GOT3 (cell line): ENCODE measurements at places on chromosomes 12 and 14.

- DNase-seq, result no peak
Observed at GRCh38 chr14:44162197-44162596, 344.9 kb downstream of the FSCB start.

DNA sequence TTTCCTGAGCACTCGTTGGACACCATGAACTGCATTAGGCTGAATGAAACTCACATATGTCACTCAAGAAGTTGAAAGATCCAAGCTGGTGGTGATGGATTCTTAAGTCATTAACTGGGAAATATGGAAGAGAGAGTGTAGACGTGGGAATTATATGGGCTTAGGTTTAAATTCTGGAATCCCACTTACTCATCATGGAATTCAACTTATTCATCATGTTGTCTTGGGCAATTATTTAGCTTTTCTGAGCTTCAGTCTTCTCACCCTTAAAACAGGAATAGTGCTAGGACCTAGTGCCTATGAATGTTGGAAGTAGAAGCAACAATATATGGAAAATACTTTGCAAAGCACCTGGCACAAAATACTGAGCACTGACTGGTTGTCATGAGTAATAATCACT, 292.4 kb upstream of the TBX3 start:
- DNase-seq, result no peak

- DNase-seq, result no peak
Observed at GRCh38 chr12:26188127-26188526, 7.2 kb upstream of the SSPN start.

DNA sequence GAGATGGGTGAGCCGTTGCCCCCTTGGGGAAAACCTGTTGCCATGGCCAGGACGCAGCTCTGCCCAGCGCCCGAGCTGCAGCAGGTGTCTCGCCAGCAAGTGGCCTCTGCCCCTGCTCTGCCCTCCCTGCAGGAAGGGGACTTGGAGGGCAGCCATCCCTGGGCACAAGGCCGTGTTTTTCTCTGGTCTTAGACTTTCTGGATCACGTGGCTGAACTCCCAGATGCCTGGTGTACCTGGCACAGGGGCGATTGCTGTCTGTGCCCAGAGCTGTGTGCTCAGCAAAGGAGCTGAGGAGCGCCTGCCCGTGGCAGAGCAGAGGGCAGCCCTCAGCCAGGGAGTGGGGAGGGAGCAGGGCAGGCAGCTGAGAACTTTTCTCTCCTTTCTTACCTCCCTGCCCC, 38.0 kb downstream of the TMEM63C start:
- DNase-seq, result no peak

DNA sequence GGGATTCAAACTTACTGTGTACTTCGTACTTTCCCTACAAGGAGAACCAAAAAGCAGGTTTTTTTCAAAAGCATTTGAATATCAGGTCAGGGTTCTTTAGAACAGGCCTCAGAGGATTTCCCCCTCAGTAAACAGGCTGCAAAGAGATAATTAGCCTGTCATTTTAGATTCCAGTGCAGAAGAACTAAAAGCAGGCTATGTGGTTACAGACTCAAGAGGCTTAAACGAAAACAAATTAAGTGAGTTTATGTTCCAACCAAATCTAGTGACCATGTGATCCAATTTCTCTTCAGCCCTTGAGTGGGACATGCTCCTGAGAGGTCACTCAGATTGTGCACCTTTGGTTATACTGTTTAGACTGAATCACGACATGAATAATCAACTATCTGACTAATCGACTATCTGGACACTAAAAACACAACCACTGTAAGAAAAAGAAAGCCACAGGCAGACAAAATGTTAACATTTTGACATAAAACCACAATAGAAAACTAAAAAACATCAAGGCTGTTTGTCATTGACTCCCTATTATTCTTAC, 4.5 kb downstream of the TMED8 start:
- DNase-seq, result no peak

DNA sequence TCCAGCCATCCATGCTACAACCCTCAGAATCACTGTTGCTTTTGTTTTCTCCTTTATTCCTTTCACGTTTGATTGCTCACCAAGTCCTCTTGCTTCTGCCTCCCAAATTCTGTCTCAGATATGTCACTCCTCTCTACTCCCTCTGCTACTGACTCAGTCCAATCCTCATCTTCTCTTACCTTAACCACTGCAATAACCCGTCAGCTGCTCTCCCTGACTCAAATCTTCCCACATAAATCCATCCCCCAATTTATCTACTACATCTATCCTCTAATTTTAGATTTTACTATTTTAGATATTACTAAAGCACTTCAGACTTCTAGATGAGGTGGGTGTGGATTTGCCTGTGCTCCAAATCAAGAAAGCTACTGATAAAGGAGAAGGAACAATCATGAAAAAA, 23.2 kb downstream of the EIF2B2 start:
- DNase-seq, result no peak

DNA sequence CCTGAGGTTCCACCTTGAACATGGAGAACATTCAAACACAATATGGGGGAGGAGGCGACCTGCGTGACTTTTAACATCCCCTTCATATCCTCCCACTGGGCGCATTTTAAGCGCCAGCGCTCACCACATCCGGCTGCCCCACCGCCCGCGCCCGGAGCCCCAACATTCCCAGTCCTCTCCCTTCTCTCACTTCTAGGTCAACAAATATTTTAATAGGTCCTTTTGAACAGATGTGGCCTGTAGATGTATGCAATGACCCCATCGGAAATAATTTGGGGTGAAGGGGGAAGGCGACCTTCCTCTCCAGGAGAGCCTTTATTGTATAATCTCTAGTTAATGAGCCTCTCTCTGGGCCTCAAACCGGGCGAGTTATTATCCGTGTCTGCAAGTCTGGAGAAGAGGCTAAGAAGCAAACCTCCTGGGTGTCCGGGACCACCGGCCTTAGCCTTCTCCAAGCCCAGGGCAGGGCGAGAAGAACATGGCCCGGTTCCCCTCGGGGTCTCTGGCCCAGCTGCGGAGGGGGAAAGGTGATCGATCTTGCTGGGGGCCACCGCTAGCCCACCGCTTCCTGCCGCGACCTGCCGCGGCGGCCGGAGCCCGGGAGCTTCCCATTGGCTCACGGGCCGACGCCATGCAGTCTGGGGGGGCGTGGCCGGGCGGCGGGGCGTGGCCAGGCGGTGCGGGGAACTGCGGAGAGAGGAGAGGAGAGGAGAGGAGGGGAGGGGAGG, 83.2 kb upstream of the HMGA2 start:
- DNase-seq, result no peak

DNA sequence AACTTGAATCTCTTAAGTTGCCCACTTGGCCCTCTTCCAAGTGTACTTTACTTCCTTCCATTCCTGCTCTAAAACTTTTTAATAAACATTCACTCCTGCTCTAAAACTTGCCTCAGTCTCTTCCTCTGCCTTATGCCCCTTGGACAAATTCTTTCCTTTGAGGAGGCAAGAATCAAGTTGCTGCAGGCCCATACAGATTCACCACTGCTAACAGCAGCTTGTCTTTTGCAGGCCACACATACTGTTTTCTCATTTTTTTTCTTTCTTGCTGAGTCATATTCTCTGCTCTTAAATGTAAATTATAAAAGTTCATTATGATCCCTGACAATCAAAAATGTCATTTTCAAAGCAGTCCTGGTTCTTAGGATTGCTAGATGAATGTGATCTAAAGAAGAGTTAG, 1820.8 kb upstream of the FLRT2 start:
- no peak for DNase-seq

GRCh38 chr14:21063479-21063878, 5.9 kb downstream of the RNASE8 start:
- no peak for DNase-seq

GRCh38 chr12:38445040-38445439, 128.5 kb downstream of the ALG10B start:
- no peak for DNase-seq

GRCh38 chr12:103879048-103879692, 38.1 kb upstream of the NT5DC3 start:
- no peak for DNase-seq

DNA sequence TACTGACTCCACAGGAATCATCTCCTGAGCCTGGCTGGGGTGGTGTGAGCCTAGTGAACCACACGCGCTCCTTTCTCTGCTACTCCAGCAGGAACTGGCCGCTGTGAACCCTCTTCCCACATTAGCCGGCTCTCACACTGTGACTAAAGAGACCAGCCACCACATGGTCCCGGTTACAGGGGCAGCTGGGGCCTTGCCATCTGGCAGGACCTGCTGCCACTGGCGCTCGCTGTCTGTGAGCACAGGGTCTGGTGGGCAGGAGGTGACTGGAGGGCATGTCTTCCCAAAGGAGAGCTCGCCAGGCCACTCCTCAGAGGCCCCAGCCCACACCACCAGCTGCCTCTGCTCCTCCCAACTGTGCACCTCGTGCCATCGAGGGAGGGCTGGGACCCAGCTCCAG, 99.3 kb downstream of the SINHCAF start:
- DNase-seq, result no peak

GRCh38 chr14:45194964-45195363, 58.0 kb downstream of the MIS18BP1 start:
- no peak for DNase-seq

DNA sequence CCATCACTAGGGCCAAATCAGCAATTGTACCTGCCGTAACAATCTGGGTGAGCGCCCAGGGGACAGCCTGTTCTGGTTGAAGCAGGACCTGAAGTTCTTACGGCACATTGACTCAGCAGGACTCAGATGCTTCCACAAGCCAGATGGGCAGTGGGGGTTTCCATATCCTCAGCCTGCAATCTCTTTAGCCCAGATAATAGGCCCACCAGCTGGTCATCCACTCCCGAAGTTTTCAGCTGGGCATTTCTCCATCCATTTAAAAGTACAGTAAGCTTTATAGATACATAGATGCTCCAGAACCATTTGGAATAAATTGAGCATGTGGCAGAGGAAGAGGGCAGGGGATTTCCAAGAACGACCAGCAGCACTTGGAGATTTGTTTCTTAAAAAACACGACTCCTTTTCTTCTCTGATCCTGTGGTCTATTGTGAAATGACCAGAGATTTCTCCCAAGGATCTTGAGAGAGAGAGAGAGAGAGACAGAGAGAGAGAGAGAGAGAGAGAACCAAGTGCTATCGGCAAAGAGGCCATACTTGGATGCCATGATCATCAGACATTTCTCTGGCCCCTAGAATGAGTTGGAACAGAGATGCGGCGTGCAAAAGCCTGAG, 74.8 kb upstream of the PLXNC1 start:
- no peak for DNase-seq

DNA sequence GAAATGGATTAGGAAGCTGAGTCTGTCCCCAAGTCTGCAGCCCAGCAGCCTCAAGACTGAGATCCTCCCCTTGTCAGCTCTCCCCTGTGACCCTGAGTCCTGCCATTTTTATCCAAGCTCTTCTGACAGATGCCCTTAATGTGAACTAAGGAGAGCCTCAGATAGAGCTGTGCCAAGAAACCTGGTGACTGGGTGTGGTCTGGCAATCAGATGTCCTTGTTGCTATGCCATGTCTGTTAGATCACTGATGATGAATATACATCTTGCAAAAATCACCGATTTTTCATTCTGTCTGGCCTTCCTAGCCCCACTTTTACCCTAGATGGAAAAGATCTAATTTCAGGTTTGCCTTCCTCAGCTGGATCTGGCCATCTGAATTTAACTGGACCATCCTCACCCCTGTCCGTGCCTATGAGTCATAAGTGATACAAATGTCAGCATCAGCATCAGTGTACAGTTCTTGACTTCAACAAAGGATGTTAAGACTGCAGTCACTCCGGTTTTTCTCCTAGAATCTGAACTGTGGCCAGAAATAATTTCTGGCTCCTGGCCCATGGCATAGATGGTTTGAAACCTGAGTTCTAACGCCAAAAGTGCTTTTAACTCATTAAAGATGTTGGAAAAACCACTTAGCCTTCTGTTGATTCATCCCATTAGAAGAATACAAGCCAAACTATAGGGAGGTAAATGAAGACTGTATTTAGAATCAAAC, 61.2 kb upstream of the GRIP1 start:
- DNase-seq, result no peak

DNA sequence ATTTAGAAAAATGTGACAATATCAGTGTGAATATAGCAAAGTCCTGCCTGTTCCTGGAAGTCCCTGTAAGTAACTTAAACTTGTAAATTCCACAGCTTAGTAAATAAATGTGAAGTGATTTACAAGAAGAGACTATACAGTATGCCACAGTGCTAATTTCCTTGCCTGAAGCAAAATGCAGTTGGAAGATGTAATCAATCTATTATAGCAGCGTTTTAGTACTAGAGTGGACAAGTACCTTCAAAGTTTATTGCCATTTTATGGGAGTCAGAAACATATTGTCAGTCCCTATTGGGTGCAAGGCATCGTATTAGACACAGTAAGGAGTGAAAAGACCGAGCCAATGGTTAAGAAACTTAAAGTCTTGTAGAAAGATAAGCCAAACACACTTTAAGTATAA, 94.1 kb downstream of the TRHDE start:
- DNase-seq, result no peak

DNA sequence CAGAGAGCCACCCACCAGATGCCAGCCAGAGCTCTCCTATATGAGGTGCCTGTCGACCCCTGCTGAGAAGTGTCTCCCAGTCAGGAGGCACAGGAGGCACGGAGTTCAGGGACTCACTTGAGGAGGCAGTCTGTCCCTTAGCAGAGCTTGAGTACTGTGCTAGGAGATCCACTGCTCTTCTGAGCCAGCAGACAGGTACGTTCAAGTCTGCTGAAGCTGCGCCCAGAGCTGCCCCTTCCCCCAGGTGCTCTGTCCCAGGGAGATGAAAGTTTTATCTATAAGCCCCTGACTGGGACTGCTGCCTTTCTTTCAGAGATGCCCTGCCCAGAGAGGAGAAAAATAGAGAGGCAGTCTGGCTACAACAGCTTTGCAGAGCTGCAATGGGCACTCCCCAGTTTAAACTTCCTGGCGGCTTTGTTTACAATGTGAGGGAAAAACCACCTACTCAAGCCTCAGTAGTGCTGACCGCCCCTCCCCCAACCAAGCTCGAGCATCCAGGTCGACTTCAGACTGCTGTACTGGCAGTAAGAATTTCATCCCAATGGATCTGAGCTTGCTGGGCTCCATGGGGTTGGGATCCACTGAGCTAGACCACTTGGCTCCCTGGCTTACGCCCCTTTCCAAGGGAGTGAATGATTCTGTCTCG, 146.7 kb upstream of the USP15 start:
- no peak for DNase-seq
